T-helper 2 cell treated with Interferon-gamma antibody and Interleukin-4, amounts not matched to agents 5 μg/mL and 100 μg/mL, for 36 hours (primary cell): ENCODE measurements at places on chromosomes 1 and 21.

GRCh38 chr1:44499306-44499705 is 94.3 kb downstream of the RNF220 start:
- no peak for DNase-seq

- no peak for DNase-seq
Observed at GRCh38 chr1:209837671-209838070, 9.9 kb downstream of the UTP25 start.

- DNase-seq: peak; percentile 48
Observed at GRCh38 chr1:54081306-54082270, 28.2 kb downstream of the TCEANC2 start.

GRCh38 chr21:33892853-33893252 is 22.8 kb downstream of the ATP5PO start:
- DNase-seq: no peak

GRCh38 chr1:182129398-182129797 is 67.9 kb upstream of the ZNF648 start:
- no peak for DNase-seq

DNA sequence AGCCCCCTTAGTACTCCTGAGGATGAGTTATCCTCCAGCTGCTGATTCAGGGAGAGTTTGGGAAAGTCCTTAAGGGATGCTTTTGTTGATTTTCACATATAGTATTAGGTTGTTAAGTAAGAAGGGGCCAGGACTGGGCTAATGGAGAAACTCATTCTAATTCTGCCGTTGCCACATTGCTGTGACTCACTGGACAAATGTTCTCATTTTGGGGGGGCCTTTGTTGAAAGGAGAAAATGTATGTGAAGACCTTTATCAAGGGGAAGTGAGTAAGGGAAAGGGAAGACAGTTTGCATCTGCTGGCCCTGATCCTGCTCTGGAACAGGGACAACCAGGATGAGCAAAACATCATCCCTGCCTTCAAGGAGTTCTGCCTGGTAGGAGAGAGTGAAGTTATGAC is 123.2 kb upstream of the FGGY start:
- DNase-seq: no peak

DNA sequence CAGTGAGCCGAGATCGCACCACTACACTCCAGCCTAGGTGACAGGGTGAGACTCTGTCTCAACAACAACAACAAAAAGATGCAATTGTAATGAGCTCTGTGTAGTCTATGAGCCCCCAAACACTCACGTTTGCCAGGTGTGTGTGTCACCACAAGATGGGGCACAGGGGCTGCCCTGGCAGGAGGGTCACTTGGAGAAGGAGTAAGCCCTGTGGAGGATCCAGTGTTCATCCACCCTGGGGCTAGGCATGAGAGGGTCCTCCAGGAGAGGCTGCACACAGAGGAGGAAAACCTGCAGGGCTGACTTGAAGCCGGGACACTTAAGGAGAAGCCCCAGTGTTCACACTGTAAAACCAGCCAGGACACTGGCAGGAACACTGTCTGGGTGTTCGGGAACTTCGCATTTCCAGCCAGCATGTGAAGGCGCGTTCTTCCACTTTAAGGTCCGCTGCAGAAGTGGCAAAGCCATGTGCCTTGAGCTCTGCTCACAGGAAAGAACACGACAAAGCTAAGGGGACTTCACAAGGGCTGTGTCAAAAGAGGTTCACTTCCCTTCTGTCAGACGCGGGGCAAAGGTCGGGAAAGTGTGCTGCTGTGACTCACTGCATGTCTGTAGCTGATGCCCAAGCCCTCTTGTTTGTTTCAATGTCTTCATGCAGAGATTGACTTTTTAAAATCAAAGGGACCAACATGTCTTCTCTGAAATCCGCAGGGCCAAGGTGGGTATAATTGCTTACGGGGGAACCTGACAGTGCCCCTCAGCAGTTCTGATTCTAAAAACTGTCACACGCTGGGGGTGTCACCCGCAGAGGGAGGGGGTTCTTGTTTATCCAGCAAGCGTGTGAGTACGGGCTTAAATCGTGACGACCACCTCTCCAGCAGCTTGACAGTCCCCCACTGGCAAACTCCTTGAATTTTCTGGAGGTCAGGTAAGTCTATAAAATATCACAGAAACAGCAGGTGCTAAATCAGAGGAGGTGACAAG is 102.8 kb downstream of the RIPK4 start:
- no peak for DNase-seq

DNA sequence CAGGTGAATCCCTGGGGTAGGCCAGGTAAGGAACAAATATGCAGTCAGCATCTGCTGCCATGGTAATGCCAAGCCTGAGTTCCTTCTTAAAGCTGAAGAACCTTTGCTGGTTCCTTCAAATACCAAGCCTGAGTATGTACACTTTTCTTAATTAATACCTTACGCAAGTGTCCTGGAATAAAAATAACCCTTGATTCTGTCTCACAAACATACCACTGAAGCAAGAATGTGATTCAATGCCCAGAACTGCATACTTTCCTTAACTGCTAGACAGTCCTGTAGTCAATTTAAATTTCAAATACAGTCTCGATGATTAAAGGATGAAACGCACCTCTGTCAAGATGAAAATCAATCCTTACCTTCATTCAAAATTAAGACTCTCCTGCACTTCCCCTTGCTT is 634.0 kb upstream of the CHRM3 start:
- DNase-seq: no peak

GRCh38 chr1:236147521-236148469 is 5.5 kb downstream of the GPR137B start:
- no peak for DNase-seq

DNA sequence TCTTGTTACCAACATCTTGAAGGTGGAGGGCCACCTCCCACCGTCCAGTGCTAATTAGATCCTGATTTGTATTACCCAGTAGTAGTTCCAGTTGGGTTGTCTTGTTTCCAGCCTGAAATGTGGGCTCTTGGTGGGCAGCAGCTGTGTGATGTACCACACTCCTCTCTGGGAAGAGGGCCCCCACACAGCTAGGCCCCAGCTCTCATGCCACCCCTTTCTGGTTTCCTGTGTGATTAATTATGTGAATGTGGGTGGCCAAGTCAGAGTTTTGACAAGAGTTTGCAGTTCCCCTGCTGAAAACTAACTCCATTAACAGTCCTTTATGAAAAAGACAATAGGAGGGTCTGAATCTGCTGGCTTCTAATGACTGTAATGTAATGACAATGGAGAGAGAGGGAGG is 3.8 kb downstream of the HMGB4 start:
- DNase-seq: no peak

- no peak for DNase-seq
Observed at GRCh38 chr1:114597949-114598348, 16.5 kb upstream of the BCAS2 start.

DNA sequence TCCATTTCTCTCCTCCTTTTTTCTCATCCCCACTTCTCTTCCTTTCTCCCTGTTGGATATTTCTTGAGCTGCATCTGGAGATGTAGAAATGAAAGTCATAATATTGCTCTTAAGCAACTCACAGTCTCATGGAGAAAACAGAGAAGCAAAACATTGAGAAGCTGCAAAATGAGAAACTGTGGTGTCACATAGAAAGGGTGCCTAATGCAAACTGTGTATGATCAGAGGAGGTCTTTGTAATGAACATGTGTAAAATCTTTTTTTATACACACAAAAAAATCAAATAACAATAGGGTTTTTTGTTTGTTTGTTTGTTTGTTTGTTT is 11.8 kb upstream of the SLAMF7 start:
- no peak for DNase-seq

DNA sequence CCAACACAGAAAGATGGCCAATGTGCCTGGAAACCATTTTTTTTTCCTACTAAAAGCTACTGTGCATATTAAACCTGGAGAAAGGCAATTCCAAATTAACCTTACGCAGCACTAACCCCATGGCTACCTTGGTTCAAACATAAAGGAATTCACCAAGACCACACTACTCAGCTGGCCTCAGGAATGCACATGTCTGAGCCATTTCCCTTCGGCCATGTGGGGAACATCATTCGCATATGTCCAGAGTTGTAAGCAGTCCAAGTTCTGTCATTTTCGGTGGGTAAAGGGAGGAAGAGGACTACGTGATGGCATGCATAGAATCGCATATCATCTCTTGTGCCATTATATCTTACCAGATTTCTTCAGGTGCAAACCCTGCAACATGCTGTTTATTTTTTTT is 175.4 kb downstream of the NTMT2 start:
- no peak for DNase-seq

DNA sequence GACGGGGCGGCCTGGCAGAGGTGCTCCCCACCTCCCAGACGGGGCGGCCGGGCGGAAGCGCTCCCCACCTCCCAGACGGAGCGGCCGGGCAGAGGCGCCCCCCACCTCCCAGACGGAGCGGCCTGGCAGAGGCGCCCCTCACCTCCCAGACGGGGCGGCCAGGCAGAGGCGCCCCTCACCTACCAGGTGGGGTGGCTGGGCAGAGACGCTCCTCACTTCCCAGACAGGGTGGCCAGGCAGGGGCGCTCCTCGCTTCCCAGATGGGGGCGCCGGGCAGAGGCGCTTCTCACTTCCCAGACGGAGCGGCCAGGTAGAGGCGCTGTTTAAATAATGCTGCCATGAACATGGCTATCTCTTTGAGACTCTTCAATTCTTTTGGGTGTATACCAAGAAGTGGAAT is 43.7 kb upstream of the ATP6V1G3 start:
- DNase-seq: no peak

DNA sequence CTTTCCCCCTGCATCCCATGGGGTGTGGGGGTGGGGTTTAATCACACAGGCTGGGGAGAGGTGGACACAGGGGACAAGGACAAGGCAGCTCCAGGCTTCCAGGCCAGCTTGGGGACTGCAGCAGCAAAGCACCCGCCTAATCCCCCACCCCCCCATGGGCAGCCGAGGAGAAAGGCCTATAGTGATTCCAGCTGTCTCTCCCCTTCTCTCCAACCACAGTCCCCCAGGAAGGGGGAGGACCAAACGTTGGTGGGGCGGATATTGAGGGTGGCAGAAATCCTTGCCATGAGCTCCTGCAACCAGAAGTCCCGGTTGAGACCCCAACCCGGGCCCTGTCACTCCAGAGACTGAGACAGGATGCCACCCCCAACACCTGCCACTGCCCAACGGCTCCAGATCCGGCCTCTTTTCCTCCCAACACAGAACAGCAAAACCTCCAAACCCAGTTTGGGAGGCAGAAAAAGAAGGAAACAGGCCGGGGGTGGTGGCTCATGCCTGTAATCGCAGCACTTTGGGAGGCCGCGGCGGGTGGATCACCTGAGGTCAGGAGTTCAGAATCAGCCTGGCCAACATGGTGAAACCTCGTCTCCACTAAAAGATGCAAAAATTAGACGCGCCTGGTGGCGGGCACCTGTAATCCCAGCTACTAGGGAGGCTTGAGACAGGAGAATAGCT is 1.7 kb downstream of the EPHA2 start:
- no peak for DNase-seq

GRCh38 chr1:208544794-208545193 is 300.6 kb upstream of the PLXNA2 start:
- no peak for DNase-seq

DNA sequence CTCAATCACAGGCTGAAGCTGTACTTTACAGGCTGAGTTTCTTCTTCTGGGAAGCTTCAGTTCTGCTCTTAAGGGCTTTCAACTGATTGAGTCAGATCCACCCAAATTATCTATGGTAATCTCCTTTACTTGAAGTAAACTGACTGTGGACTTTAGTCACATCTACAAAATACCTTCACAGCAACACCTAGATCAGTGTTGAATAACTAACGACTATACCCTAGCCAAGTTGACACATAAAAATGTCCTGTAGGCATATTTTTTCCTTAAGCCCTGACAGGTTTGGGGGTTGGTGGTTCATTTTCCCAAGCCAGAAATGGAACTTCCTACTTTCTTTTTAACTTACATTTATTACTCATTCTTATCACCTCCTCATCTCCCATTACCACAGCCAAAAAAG is 42.9 kb upstream of the PRKACB start:
- DNase-seq: no peak

- DNase-seq: no peak
Observed at GRCh38 chr1:223312705-223313414, 51.1 kb downstream of the SUSD4 start.

DNA sequence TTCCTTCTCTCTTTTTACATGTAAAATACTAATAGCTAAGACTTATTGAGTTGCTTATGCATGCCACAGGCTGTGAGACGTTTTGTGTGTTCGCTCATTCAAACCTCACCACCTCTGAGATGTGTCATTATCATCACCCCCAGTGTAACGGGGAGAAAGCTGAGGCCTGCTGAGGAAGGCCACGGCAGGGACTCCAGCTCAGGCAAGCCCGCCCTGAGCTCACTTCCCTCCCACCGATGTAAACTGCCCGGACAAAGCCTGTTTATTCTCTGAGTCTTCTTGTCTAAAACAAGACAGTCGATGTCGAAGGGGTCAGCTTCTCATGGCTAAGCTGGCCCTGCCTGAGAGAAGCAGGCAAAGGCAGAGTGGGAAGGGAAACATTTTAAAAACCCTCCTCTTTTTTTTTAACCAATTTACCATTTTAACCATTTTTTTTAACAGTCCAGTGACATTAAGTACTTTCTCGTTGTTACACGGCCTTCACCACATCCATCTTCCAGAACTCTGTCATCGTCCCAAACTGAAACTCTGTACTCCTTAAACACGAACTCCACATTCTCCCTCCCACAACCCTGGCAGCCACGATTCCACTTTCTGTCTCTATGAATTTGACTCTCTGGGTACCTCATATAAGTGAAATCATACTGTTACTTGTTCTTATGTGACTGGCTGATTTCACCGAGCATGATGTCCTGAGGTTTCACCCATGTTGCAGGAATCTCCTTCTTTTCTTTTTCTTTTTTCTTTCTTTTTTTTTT is 204.8 kb upstream of the GALNT2 start:
- DNase-seq: no peak

DNA sequence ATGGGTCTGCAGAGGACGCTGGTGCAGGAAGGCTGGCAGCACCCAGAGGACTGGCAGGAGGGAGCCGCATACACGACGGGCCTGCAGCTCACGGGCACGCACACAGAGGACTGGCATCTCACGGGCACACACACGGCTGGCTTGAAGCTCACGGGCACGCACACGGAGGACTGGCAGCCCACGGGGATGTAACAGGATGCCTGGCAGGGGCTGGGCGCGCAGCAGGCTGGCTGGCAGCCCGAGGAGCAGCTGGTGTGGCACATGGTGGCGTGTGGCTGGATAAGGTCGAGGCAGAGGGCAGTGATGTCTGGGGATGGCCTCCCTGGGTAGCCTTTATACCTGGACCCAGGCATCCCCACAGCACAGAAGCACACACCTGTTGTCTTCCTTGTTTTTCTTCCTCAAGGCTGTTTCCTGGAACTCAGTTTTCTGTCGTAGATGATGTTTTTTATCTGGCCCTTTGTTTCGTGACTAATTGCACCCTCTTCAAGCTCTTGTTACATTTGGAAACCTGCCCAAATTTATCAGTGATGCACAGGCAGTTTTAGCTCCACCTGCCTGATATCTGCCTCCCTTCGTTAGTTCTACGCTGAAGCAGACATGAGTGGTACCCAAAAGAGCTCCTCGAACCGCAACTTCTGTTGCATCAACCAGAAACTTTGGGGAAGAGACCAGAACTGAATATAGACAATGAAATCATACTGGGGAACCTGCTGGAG is at the start of gene KRTAP12-1:
Gene KRTAP12-1, minus strand, starts transcription at position 303 of the 719 bp plus-strand sequence. Its CDS starts 40 bp downstream, at position 263.
- no peak for DNase-seq
